ENCODE measurements at places on chromosomes 2 and 18.

DNA sequence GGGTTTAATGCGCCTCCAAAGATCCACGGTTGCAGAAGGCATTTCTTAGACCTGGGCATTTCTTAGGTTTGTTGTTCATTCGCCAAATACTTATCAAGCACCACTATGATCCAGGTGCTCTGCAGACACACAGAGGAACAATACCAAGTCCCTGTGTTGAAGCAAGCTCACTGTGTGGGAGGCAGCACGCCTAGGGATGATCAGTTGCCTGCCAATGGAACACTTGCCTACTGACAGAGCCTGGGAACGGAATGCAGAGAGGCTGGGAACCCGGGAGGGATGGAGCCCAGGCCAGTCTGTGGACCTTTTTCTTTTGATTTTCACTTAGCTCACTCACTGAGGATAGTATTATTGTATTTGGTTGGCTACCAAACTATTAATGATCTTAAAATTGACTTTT is 1.9 kb upstream of the GRP start:
- DNase-seq, result no peak

GRCh38 chr2:232506709-232507108 is 13.5 kb upstream of the PRSS56 start:
- DNase-seq, result no peak

DNA sequence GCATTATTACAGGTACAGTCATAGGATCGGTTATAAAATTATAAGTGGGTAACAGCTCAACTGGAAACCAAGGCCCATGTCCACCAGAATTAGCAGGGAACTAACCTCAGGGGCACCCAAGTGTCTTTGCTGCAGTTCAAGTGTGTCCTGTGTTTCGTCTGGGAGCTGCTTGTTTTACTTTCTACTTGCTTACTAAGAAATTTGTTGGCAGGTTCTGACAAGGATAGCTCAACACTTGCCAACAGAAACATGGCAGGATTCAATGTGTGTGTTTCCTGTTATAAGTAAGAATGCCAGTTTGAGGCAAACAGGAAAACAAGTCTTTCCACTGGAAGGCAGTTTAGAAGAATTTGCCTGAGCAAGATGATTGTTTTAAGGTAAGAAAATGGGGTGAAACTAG is 104.5 kb downstream of the EPHA4 start:
- DNase-seq, result no peak

GRCh38 chr2:15259356-15259756 is 301.8 kb downstream of the NBAS start:
- no peak for DNase-seq

DNA sequence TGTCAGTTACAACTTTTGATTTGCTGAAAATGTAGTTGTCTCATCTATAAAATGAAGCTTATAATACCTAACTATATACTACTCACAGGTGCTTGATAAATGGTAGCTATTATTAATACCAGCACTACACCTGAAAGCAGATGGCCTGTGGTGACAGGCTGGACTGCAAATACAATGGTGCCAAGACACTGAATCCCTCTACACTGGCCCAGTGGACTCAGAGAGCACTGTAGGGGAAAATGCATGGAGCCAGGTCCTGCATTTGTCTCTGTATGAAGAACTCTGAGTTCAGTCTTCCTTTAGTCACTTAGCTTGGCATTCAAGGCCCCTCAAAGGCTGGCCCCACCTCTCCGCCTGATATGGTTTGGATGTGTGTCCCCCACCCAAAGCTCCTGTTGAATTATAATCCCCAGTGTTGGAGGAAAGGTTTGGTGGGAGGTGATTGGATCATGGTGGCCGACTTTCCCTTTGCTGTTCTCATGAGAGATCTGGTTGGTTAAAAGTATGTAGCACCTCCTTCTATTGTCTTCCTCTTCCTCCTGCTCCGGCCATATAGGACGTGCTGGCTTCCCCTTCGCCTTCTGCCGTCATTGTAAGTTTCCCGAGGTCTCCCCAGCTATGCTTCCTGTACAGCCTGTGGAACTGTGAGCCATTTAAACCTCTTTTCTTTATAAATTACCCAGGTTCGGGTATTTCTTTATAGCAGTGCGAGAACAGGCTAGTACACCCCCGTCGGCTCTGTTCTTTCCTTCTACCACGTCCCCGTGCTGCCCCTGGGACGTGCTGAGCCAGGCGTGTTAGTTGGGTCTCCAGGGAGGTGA is 11.1 kb upstream of the NTSR2 start:
- no peak for DNase-seq

GRCh38 chr2:71938659-71939587 is 208.7 kb downstream of the CYP26B1 start:
- DNase-seq, result no peak

GRCh38 chr18:45783097-45784075 is 42.1 kb upstream of the SIGLEC15 start:
- no peak for DNase-seq

DNA sequence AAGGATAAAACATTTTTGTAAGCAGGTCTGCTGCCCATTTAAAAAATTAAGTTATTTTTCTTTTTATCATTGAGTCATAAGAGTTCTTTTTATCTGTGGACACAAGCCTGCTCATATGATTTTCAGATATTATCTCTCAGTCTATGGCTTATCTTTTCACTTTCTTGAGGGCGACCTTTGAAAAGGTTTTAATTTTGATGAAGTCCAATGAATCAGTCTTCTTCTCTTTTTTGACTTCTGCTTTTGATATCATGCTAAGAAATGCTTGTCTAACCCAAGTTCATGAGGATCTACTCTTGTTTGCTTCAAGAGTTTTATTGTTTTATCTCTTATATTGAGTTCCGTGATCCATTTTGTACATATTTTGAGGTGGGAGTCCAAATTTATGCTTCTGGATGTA is 36.5 kb downstream of the PSMD14 start:
- no peak for DNase-seq

- DNase-seq, result no peak
Measured at GRCh38 chr2:172927641-172928357, 147.8 kb upstream of the MAP3K20 start.

DNA sequence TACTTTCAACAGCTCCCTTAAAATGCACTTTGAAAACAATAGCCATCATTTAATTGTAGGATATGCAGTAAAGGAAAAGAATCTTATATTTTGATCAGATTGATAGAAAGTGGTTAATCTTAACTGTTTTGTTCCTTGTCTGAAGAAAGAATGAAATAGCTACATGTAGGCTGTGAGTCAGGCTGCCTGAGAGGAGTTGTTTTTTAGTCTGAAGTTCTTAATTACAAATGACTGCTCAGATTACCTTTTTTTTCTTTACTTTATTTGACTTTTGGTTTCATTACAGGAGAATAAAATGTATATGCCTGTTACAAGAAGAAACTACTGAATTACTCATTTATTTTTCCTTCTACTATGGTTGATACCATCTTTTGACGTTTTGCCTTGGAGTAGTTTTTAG is 56.8 kb downstream of the AGFG1 start:
- DNase-seq, result no peak

GRCh38 chr2:160402501-160402900 is 91.1 kb downstream of the RBMS1 start:
- no peak for DNase-seq

DNA sequence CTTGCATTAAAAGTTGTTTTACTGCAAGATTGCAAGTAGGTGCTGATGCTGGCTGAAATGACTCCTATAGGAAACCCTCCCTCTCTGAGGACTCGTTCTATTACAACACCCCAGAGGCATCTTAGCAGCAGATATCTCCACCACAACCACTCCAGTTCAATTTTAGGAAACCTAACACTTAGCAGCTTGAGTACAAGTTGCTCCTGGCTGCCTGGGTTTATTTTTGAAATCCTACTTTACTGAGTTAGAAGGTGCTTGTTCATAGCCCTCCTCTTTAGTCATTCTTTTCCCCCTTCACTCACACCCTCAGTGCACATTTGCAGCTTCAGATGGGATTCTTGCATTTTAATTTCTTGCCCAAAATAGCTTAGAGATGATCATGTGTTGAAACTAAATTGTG is 111.5 kb downstream of the MTCL1 start:
- DNase-seq, result no peak

GRCh38 chr2:33763671-33764310 is 164.7 kb upstream of the FAM98A start:
- DNase-seq, result no peak

- no peak for DNase-seq
Measured at GRCh38 chr2:54497763-54498680, 41.9 kb downstream of the SPTBN1 start.

Measured in stimulated activated naive CD8-positive, alpha-beta T cell treated with anti-CD3 and anti-CD28 coated beads, Interleukin-15, Interleukin-2, amounts not matched to agents 100 U/mL and 50 U/mL, for 24 hours (primary cell).